Activated CD4-positive, alpha-beta memory T cell treated with anti-CD3 and anti-CD28 coated beads, Interleukin-2, amount 10 ng/mL, durations not matched to agents 7 days and 5 days (primary cell): ENCODE measurements at places on chromosomes 5 and 9. TPM values are rescaled to one million over a fixed set of nuclear protein-coding genes. Genes with fewer than 3 reads are reported as not detected.

DNA sequence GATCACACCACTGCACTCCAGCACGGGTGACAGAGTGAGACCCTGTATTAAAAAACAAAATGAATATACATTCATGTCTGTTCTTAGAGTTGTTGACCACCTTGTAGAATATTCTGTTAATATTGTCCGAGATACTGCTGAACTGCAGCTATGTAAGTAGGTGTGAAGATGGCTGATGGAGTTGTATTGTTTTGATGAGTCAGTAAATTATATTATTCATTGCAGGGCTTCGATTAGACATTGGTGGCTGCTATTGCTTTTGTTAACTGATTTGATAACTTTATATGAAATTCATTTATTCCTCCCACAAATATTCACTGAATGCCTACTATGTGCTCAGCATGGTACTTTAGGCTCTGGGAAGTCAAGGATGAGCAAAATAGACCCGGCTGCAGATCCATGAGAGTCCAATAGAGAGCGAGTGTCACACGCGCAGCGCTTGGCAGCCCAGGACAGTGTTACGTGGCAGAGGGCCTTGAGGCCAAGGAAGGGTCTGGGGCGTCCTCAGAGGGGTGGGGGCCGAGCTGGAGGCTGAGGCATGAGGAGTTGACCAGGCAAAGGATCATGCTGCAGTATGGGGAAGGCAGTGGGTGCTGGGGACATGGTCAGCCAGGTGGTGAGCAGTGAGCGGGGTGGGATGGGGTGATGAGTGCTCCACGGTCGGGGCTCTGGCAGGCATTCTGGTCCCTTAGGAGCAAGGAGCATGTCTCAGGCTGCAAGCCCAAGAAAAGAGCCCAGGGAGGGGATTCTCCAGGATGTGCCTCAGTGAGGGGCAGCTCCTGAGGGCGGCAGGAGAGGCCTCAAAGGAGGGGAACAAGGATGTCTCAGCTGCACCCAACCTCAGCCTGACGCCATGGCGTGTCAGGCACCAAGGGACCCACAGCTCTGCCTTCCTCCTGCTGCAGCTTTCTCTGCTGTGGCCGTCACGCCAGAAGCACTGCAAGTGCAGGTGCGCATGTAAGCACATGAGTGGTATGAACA, 243.5 kb downstream of the GADD45G start:
- H3K27ac ChIP-seq: no peak overlapping the region
- H3K4me1 ChIP-seq: no peaks in the 10 kb centered on the region
- peaks cover 15% of the 10 kb centered on the region for H3K27me3 ChIP-seq
- H3K4me3 ChIP-seq: no peak overlapping the region
- DNase-seq: no peak

GRCh38 chr9:36987891-36988290, 46.2 kb downstream of the PAX5 start:
- DNase-seq: no peak
- H3K36me3 ChIP-seq: peaks cover 16% of the 10 kb centered on the region
- no peak overlapping the region for H3K27ac ChIP-seq
- no peak overlapping the region for H3K4me3 ChIP-seq
- H3K4me1 ChIP-seq: peaks cover 19% of the 10 kb centered on the region
- peaks cover 64% of the 10 kb centered on the region for H3K27me3 ChIP-seq

DNA sequence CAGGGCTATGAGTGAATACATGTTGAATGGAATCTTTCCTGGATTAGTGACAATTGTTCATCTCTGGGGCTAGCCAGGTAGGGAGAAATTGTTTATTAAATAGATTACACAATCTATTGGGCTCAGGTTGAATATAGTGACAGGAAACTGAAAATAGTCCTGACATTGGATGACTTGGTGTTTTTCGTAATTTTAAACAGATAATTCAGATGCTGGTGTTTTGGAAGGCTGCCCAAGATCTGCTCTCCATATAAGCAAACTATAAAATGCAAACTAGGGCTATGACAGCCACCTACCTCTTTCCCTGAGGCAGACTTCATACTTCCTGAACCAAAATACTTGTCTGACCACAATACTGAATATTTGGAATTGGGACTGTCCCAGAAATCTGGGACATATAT, 99.1 kb downstream of the ENC1 start:
- H3K4me1 ChIP-seq: no peaks in the 10 kb centered on the region
- H3K27me3 ChIP-seq: peaks cover 9% of the 10 kb centered on the region
- no peak overlapping the region for H3K27ac ChIP-seq
- no peaks in the 10 kb centered on the region for H3K36me3 ChIP-seq
- no peak overlapping the region for H3K4me3 ChIP-seq

- H3K27ac ChIP-seq: peak overlapping the region; percentile 97
- H3K36me3 ChIP-seq: peaks cover 5% of the 10 kb centered on the region
- DNase-seq: no peak
- H3K4me1 ChIP-seq: peaks cover 31% of the 10 kb centered on the region
- no peaks in the 10 kb centered on the region for H3K27me3 ChIP-seq
- peak overlapping the region; percentile 94 for H3K4me3 ChIP-seq
Observed at GRCh38 chr9:128551657-128552152, 682 bp upstream of the SPTAN1 start.

GRCh38 chr9:129524582-129525270, 96.2 kb downstream of the C9orf50 start:
- no peak for DNase-seq
- H3K27me3 ChIP-seq: peaks cover 16% of the 10 kb centered on the region
- H3K4me3 ChIP-seq: no peak overlapping the region
- H3K36me3 ChIP-seq: peaks cover 2% of the 10 kb centered on the region
- H3K27ac ChIP-seq: no peak overlapping the region

- H3K4me3 ChIP-seq: no peak overlapping the region
- no peaks in the 10 kb centered on the region for H3K27me3 ChIP-seq
- H3K27ac ChIP-seq: no peak overlapping the region
- H3K4me1 ChIP-seq: peaks cover 3% of the 10 kb centered on the region
- DNase-seq: no peak
- no peaks in the 10 kb centered on the region for H3K36me3 ChIP-seq
Observed at GRCh38 chr9:87309236-87309635, 188.4 kb upstream of the DAPK1 start.

The CCNJL gene
- not detected for total RNA-seq

The NDFIP1 gene
- 59.3 TPM for total RNA-seq

The TMEM141 gene
- total RNA-seq: 42.9 TPM

The GPR21 gene
- 0.58 TPM for total RNA-seq
